Activated CD8-positive, alpha-beta T cell treated with anti-CD3 and anti-CD28 coated beads for 36 hours (primary cell): ENCODE measurements at places on chromosomes 7 and 10. TPM values are rescaled to one million over a fixed set of nuclear protein-coding genes. Genes with fewer than 3 reads are reported as not detected.

DNA sequence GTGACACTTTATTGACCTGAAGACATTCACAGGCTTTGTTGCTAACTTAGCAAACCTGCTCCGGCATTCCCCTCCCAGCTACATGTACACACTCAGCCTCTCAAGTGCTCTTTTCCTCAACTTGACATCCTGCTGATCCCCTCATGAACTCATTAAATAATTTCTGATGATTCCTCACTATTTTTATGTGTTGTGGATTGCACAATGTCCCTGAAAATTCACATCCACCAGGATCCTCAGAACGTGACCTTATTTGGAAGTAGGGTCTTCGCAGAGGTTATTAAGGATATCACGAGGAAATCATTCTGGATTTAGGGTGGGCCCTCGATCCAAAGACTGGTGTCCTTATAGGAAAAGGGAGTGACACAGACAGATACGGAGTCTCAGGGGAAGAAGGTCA is 27.3 kb downstream of the FIGNL1 start:
- no peak for DNase-seq

GRCh38 chr7:100824499-100825214 is 2.7 kb downstream of the EPHB4 start:
- no peak for DNase-seq

GRCh38 chr10:116450861-116451260 is 23.2 kb downstream of the PNLIPRP3 start:
- DNase-seq: no peak

- no peak for DNase-seq
Measured at GRCh38 chr7:35556515-35557471, 138.1 kb downstream of the HERPUD2 start.

Gene LIPM
- total RNA-seq: not detected

- no peak for DNase-seq
Measured at GRCh38 chr10:124348801-124349200, 69.9 kb downstream of the OAT start.

DNA sequence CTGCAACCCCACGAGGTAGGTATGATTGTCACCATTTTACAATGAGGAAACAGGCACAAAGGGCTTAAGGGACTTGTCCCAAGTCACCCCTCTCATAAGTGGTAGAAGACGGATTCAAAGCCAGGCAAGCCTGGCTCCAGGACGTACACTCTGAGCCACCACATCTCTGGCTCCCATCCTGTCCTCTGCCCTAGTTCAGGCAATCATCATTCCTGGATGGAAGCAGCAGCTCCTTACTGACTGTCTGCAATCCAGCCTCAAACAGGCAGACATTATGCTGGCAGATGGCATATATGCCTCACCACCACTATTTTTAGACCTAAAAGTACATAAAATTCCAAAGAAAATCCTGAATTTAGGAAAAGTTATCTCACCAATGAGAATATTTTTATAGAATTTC is 100.7 kb downstream of the USP6NL start:
- no peak for DNase-seq

Gene HYAL4
- not detected for total RNA-seq

Gene CACNA2D1
- total RNA-seq: not detected

GRCh38 chr7:130269318-130269694 is 2.6 kb downstream of the CPA2 start:
- no peak for DNase-seq

Gene SUFU
- 8.8 TPM for total RNA-seq
